ENCODE measurements at places on chromosomes 2 and 18.

GRCh38 chr2:171810422-171811244, 83.4 kb downstream of the SLC25A12 start:
- DNase-seq = no peak

DNA sequence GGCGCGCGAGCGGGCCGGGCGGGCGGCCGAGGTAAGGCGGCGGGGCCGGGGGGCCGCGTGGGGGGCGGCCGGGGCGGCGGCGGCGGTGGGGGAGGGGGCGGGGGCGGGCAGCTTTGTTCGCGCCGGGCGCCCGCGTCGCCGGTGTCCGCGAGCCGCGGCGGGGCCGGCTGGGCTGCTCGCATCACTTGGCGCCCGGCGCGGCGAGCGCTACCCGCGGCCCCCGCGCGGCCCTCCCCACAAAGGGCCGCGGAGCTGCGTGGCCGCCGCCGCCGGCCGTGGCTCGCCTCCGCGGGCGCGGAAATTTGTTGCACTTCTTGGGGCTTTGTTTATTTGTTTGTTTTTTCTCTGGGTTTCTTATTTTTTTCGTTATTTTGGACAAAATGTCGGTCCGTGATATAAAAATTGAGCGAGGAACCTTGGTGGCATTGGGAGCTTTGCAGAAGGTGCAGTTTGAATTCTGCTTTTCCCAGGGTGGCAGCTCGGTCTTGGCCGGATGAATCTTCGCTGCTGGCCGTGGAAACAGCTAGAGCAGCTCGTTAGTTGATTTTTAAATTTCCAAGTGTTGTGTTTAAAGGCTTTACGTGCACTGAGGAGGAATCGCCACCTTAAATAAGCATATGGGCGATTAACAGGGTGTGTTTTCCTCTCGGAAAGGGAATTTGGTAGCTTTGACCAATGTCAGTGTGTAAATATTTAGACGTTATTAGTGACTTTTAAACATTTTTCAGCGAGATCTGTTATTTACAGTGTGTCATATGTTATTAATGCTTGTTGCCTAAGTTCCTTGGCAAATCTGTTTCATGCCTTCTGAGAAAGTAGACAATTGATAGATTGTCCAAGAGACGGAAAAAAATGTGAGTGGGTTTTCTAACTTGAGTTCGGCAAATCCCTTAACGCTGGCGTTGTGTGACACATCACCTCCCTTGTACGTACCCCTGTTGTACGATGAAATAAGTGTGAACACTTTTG, 822 bp downstream of the UBE2E3 start:
- DNase-seq = peak; percentile 37

DNA sequence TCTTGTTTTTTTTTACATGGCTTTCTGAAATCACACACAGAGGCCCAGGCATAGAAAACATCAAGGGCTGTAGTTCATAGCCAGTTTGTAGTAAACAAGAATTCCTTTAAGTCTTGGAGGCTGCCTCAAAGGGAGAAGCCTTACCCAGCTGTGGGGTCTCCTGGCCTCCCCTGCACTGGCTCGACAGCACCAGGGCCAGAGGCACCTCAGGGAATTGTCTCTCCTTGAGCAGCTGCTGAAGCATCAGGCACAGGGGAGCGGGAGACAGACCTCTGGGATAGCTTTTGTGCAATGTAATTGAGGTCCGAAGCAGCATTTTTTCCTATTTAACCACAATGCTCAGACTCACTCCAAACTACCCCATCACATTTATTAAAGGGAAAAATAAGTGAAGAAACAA, 209.1 kb downstream of the HRH4 start:
- no peak for DNase-seq

DNA sequence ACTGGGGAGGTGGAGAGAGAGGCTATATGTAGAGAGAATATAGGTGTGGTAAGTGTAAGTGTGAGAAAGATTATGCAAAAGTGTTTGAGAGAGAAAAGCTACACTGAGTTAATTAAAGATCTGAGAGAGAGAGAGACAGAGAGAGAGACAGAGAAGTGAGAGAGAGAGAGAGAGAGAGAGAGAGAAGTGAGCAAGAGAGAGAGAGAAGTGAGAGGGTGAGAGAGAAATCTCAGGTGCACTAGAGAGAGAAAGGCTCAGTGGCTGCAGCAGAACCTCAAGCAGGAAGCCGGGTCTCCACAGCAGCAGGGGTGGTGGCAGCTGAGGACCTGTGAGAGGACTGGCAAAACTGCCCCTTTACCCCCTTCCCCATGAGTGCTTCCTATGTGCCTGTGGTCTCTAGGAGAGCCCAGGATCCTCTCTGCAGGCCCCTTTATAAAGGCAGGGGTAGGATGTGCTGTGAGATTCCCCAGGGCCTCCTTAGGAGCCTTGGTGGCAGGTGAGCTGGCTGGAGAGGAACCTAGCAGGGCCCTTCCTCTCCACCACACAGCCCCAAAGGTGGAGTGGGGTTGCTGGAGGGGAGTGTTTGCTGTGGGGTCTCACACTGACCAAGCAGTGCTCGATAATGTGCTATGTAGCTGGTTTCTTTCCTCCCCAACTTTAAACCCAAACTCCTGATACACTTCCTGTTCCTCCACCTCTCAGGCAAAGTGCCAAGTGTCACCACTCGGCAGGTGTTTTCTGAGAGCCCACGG, 52.6 kb downstream of the SLC4A5 start:
- peak; percentile 33 for DNase-seq

DNA sequence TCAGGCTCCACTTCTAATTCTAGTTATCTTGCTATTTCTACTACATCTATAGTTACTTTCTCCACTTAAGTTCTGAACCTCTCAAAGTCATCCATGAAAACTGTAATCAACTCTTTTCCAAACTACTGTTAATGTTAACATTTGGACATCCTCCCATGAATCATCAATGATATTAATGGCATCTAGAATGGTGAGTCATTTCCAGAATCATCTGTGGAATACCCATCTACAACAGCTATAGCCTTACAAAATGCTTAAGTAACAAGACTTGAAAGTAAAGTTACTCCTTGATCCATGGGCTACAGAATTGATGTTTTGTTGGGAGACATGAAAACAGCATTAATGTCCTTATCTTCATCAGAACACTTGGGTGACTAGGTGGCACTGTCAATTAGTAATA, 35.4 kb downstream of the BARD1 start:
- no peak for DNase-seq

DNA sequence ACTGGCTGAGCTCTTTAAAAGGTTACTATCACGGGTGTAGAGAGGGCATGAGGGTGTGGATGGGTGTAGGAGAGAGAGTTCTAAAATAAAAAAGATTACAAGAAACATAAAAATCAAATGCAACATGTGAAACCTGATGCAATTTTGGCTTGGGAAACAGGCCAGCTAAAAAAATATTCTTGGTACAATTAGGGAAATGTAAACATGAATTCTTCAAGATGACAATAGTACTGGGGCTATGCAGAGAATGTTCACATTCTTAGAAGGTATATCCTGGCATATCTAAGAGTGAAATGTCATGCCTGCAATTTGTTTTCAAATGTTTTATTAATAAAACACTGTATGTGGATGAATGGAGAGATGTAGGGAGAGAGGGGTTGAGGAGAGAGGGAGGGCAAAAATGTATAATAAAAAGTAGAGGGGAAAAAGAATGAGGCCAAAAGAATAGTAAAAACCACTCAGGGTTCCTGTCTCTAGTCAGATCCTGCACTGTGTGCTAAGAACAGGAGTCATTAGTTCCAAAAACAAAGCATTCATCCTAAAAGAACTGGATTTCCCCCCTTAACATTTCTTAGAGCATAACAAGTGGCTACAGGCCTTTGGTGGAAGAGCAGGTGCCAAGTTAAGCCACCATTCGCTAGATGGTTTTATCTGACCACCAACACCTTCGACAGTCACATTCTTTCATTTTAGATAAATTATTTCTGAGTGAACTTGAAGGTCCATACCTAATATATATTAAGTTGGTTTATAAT, 77.3 kb downstream of the LPIN2 start:
- DNase-seq = no peak

- DNase-seq = no peak
Observed at GRCh38 chr2:4144731-4145130, 441.4 kb downstream of the DCDC2C start.

- DNase-seq = no peak
Observed at GRCh38 chr2:64594226-64594989, 59.3 kb downstream of the SERTAD2 start.

DNA sequence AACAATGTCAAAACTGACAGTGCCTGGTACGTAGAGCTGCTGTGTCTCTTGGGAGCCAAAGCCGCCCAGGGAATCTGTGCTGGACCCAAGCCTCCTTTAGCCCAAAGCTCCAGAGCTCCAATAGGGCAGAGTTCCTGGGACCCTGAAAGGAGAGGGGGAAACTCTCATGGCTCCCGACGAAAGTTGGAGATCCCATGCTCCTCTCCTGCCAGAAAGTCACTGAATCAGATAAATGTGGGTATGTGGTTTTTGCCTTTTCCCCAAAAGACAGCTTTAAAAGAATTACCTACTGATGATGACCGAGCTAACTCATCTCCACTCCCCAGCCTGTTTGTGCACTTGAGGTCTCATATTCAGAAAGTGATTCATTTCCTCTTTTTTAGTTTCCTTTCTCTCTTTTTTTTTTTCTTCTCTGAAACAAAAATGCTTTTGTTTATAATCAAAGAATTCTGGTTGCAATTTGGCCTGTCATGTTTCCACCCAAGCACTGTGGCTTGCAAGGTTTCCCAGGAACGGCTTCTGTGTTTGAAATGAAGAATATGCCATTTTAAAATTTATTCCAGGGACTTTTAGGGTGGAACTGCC, 14.1 kb upstream of the PMAIP1 start:
- peak; percentile 35 for DNase-seq

GRCh38 chr2:99818842-99819241, 323.5 kb downstream of the AFF3 start:
- no peak for DNase-seq

GRCh38 chr2:157887946-157888345, 11.8 kb upstream of the ACVR1 start:
- DNase-seq = no peak

DNA sequence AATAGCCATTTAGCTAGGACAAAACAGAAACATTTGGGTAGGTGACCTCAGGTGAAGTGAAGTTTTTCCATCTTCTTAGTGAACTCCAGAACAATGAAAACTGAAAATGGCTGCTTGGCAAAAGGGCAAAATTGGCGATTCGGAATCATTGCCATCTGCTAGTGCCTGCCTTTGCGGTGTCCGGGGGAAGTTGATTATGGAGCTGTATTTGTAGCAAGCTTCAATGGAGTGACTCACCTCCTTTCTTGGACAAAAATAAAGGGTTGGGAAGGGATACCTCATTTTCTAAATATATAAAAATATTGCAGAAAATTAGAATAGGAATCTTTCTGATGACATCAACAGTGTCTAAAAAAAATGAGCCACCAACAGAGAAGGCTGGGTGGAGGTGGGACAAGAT, 460.5 kb downstream of the TGIF1 start:
- no peak for DNase-seq

GRCh38 chr2:178152033-178152432, 39.8 kb downstream of the RBM45 start:
- DNase-seq = no peak

GRCh38 chr2:205661281-205661680, 21.0 kb upstream of the NRP2 start:
- no peak for DNase-seq

DNA sequence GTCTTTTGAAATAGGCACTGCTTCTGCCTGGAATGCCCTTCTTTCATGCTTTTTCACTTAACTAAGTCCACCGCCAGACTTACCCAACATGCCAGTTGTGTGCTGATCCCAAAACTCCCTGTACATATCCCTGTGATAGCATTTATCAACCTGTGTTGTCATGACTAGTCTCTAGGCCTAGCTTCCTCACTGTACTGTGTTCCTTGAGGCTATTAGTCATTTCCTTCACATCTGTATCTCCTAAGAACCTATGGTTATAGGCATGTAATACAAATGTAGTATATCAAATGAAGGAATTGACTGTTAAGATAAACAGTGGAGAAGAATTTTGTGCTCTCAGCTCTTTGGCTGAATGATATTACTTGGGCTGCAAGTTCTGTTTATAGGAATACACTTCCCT, 184.3 kb downstream of the CYRIA start:
- DNase-seq = no peak

GRCh38 chr2:47172156-47172921, 17.2 kb upstream of the STPG4 start:
- DNase-seq = no peak

GRCh38 chr2:222989431-222989830, 62.6 kb upstream of the KCNE4 start:
- DNase-seq = no peak

DNA sequence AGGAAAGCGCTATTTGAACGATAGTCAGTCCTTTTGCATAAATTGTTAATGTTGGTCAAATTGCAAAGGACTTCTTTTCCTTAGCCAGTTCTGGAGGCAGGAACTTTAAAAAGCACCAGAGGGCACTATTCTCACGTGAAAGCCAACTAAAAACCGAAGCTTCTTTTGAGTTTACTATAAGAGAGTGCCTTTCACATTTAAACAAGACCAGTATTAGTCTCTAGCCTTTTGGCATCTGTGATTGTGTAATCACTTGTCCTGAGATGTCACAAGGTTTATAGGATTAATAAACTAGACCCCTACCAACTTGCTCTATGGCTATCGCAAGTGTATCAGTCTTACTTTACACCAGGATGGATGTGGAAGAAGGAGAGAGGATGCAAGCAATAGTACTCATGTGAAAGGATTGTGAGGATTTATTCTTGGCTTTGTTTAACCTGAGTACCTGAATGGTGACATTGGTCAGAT, 14.4 kb upstream of the STAT4 start:
- no peak for DNase-seq

DNA sequence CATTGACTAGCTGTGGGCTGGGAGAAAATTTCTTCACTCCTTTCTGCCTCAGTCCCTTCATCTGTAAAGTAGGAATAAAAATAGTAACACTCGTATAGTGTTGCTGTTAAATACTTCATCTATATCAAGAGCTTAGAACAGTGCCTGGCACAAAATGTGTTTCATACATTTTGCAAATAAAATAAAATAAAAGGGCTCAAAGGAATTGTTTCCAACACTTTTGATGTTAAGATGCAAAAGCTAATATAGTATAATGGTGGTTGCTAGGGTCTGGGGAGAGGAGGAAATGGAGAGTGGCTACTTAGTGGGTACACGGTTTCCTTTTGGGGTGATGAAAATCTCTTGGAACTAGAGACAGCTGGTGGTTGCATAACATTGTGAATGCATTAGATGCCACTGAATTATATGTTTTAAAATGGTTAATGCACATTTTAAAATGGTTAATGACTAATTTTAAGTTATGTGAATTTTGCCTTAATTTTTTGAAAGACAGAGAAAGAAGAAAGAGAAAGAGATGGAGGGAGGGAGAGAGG, 542.1 kb upstream of the ID2 start:
- no peak for DNase-seq

GRCh38 chr2:233992513-233993217, 57.8 kb upstream of the SPP2 start:
- no peak for DNase-seq

DNA sequence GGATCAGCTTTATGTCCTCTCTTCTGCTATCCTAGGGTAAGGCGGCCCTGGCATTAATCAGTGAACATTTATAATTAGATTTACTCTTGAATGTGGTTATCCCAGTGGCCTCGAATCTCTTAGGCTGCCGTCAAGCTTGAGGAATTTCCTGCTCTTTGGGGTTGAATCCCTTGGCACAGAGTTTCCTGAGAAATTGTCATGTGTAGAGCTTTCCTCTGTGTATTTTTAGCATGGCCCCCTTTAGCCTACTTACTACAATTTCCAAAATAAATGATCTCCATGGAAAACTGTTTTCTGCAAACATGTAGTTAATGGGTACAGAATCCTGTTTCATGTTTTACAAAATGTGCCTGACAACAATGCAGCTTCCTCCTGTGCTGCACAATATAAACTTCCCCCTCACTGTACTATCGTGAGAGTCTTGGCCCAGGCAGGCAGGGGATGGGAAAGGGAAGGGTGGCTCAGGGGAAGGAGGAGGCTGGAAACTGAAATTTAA, 18.1 kb downstream of the NCAPH start:
- no peak for DNase-seq

Measured in stimulated activated CD8-positive, alpha-beta memory T cell treated with anti-CD3 and anti-CD28 coated beads, Interleukin-4, amount 100 ng/mL, for 48 hours (primary cell).